NCI-H748 treated with DMSO at 0.1 percent for 48 hours (cell line): ENCODE measurements at places on chromosomes 5 and 9.

- no peak for DNase-seq
These were observed 8.3 kb downstream of the HDHD3 start for GRCh38 chr9:113368348-113368981.

DNA sequence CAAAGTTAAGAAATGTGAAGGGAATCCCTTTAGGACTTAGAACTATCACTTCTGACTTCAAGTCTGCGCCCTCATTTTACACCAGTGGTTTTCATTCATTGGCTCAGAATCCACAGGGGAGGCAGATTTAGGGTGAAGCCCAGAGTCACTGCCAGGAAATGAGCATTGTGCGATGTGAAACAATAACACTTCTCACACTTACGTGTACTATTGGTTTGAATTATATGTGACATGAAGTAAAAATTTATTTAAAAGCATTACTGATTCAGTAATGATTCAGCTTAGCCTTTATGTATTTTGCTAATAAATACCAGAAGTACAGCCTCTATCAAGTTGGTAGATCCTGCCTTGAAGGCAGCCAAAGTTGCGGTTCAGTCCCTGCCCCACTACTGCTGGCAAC is 98.6 kb downstream of the PAM start:
- DNase-seq, result no peak

GRCh38 chr9:89418882-89419640 is 78.9 kb downstream of the SEMA4D start:
- DNase-seq, result no peak

DNA sequence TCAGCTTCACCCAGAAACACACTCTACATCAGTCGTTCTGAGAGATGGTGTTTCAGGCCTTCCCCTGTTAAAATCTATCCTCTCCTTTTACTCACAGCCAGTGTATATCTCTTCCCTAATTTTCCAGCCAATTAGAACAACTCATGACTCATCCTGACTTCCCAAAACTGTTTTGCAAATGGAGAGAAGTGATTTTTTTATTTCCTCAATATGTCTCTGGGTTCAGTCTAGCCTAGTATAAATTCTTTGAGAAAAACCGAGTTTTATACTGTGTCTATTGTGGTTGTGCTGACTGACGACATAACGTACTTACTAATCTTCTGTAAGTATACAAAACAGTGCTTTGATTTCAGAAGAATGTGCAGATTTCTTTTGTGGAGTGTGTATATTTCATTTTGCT is 28.4 kb upstream of the CAST start:
- DNase-seq, result no peak

DNA sequence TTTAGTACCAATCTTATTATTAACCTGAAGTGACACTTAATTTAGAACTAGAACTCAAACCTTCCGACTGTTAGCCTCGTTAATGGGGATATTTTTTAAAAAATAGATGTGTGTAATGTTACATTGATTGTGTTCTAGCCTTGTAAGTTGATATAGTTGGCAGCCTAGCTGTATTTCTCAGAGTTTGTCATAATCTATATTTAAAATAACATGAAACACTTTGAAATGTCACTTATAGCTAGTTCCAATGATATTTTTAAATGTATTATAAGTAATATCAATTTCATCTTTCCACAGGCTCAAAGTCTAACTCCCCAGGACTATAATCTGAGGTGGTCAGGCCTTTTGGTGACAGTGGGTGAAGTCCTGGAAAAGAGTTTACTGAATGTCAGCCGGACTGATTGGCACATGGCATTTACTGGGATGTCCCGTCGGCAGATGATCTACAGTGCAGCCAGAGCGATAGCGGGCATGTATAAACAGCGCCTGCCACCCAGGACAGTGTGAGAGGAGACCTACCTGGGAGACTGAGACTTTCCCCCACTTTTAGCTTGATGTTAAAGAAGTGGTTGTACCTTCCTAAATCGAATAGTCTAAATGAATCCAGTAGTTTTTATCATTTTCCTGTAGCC is 34.1 kb downstream of the PRRC1 start:
- DNase-seq, result no peak

DNA sequence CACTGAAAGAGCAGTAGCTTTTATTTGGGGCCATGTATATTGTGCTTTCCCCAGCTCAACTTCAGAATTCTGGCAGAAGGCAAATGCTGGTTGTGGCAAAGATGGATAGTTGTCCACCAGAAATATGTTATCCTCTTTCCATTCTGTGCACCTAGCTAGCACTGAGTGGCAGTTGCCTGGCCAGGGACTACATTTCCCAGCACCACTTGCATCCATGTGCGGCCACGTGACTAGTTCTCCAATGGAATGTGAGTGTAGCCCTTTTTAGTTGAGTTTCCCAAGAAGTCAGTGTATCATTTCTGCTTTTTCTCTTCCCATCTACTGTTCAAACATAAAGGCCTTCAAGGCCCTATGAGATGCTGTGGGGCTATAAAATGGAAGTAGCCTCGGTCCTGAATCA is 354.0 kb upstream of the CLINT1 start:
- no peak for DNase-seq
